Adipocyte (in vitro differentiated cells): ENCODE measurements at places on chromosomes 3 and 15.

DNA sequence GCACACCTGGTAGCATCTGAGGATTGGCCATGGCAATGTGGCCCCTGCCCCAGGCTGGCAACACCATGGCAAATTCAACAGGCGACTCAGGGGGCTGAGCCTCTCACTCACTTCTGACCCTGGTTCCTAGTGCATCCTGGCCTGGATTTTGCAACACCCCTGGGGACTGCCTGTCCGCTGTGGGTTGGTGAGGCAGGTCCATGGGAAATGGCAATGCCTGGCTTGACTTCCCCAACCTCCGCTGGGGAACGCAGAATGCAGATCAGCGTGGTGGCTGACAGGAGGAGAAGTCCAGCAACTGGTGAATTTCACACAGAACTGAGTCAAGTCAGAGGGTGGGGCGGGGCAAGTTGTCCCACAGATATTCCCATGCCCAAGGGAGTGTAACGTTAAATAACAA is 3.9 kb upstream of the PSTPIP1 start:
- DNase-seq, result no peak

DNA sequence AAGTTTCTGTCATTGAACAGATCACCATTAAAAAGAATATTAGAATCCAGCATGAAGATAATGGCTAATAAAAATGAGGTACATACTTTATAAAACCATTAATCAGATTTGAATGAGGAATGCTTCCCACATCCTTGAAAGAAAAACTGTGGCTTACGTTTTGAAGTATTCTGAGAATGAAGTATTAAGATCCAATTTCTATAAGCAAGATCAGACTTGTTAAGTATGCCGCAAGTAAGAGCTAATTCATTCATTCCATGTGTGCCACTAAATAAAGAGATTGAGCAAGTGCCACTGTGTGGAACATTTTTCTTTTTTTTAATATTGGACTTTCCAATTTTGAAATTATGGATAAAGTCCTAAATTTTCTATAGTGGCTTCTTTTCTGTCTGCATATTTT is 30.6 kb downstream of the NMD3 start:
- DNase-seq, result no peak

DNA sequence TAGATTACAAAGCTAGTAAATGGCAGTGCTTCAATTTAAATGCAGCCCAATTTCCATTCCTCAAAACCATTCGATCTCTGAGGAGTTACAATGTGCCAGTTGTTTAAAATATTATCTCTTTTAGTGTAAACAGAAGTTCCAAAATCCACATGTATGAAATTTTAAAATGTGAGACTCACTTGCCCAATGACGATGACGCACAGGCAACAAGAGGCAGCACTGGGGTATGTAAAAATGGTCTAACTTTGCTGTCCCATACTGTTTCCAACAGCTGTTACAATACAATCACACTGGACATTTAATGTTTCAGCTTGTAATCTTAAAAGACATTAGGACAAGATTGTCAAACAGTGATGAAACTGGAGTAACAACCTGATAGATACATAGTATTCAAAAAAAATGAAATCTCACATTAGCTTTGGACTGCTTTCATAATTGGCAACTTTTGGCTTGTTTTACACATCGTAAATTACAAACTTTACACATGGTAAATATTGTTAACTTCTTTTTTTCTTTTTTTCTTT is 12.2 kb downstream of the SLTM start:
- DNase-seq, result no peak

GRCh38 chr3:100737334-100737733 is 28.0 kb downstream of the TFG start:
- peak; percentile 58 for DNase-seq

- peak; percentile 86 for DNase-seq
Observed at GRCh38 chr15:38072348-38073177, 138.1 kb downstream of the TMCO5A start.

- DNase-seq, result peak; percentile 78
Observed at GRCh38 chr3:131033480-131034080, 6.9 kb downstream of the NEK11 start.

GRCh38 chr3:52236424-52236886 is 2.5 kb downstream of the TWF2 start:
- DNase-seq, result no peak

- peak; percentile 83 for DNase-seq
Observed at GRCh38 chr3:113626503-113627371, 69.7 kb downstream of the USF3 start.

DNA sequence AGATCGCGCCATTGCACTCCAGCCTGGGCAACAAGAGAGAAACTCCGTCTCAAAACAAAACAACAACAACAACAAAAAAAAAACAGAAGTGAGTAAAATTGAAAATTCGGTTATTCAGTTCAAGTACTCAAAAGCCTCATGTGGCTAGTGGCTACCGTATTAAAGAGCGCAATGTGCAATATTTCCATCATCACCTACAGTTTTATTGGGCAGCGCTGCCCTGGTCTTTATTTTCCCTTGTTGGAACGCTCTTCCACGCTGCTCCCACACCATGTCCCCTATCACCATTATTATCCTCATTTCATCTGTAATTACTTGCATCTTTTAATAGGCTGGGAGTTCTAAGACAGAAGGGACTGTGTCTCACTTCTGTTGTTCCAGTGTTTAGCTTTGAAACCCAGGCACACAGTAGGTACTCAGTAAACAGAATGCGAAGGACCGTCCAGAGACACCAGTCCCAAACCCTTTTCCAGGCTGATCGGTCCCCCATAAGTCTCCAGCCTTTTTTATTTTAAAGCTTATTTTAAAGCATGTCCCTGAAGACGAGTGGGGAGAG is 423 bp upstream of the HACD3 start:
- DNase-seq, result no peak

- no peak for DNase-seq
Observed at GRCh38 chr3:136106101-136106500, 90.0 kb downstream of the MSL2 start.

GRCh38 chr3:118734664-118735063 is 300.0 kb downstream of the IGSF11 start:
- DNase-seq, result no peak

DNA sequence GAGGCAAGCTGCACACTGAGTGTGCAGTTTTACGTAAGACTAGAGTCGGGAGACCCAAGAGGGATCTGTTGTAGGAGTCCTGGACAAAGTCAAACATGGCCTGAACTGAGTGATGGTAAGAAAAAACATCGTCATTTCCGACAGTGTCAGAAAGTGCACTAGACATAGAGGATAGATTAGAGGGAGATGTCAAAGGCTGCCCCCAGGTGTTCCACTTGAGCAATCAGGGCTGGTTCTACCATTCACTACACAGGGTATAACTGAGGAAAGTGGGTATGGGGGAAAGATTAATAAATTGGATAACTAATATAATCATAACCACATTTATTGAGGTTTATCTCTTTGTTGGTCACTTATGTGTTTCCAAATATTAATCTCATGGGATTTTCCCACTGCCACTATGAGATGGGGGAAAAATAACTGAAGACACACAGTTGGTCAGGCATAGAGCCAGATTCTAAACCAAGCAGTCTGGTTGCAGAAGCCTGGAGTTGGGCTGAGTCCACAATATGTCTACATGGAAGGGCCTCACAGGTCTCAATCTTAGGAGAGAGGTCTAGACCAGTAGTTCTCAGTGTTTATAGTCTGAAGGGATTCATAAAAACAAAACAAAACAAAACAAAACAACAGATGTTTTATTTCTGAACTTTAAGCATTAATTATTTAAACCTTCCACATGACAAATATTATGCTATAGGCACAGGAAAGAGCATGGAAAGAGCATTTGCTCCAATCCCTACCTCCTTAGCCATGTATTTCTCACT is 766.5 kb downstream of the NTRK3 start:
- DNase-seq, result no peak

DNA sequence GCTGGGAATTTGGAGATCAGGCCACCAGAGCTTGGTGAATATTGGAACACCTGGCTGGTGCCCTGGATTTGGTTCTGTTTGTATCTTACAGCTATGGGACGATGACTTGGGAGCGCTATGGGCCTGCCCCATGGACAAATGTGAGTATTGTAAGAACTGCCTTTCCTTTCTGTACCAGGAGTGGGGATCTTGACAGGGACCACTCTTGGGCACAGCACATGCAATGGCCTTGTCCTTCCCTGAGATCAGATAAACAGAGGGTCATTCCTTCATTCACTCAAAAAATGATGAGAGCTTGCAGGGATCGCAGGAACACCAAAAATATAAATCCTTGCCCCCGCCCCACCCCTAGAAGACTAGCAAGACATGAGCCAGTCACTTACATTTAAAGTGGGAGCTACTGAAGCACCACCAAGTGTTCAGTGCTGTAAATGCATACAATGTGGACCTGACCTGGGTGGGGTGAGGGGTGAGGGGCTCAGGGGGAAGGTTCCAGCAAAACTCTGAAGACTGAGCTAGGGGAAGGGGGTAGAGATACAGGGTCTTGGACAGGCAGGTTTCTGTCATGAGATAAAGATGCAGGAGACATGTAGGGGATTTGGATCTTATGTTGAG is 2.7 kb upstream of the CRELD1 start:
- peak; percentile 14 for DNase-seq

GRCh38 chr15:62846805-62847495 is 195.6 kb upstream of the TPM1 start:
- DNase-seq, result no peak

GRCh38 chr3:176155012-176155411 is 1042.3 kb downstream of the TBL1XR1 start:
- no peak for DNase-seq

GRCh38 chr3:155372281-155372680 is 78.8 kb upstream of the STRIT1 start:
- no peak for DNase-seq

- no peak for DNase-seq
Observed at GRCh38 chr15:72313448-72313840, 6.5 kb downstream of the CELF6 start.

GRCh38 chr3:58176827-58177489 is 33.8 kb downstream of the DNASE1L3 start:
- no peak for DNase-seq

DNA sequence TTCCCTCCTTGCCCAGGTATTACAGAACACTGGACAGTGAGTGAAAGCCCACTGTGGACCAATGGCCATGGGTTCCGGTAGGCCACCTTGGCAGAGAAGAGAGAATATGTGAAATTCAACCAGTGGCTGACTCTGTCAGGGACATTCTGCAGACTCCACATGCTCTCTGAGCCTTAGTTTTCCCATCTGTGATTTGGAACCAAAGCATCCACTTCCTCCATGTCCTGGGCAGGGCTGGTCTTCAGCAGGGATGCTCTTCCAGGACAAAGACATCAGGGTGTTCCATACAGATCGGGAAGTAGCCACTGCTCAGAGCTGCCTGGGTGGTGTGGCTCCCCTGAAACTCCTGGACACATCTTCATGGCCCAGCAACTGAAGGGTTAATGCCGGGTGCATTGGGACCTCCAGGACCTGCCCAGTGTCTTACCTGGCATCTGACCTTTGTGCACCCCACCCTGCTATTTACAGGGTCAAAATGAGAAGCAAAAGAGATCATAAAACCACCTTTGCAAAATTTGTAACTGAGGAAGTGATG is 28.3 kb upstream of the TRPM1 start:
- DNase-seq, result no peak

DNA sequence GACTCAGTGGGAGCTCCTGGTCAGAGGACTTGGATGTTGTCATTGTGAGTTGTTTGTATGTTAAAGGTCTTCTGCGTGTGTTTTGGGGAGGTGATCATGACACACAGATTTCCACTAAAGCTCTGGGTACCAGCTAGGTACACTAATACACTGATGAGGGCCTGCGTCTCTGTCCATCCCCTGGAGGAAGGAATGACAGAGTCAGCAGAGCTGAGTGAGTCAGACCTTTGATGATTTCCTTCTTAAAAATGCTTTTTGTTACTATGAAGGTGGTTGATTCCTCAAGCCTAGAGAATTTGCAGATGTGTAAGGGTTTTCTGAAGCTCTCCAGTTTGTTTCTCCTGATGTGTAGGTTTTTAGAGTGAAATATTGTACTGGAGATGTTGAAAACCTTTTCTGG is 424.1 kb upstream of the TPM1 start:
- DNase-seq, result peak; percentile 78

DNA sequence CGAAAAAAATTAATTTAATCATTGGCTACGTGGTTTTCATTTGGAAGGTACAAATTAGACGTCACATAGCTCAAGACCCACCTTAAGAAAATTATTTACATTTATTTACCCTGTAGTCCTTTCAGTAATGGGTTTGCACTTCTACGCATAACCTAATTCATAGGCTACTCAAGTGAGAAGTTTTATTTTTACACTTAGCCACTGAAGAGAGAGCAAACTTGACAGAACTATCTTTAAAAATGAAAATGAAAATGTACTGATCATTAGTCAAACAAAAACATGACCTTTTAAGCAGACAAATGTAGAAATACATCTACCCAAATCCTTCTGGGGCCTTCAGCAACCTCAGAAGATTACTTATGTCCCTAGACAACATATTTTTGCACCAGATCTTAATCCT is 269.4 kb upstream of the TTC14 start:
- no peak for DNase-seq

GRCh38 chr3:152298393-152299248 is 29.9 kb downstream of the MBNL1 start:
- peak; percentile 98 for DNase-seq

DNA sequence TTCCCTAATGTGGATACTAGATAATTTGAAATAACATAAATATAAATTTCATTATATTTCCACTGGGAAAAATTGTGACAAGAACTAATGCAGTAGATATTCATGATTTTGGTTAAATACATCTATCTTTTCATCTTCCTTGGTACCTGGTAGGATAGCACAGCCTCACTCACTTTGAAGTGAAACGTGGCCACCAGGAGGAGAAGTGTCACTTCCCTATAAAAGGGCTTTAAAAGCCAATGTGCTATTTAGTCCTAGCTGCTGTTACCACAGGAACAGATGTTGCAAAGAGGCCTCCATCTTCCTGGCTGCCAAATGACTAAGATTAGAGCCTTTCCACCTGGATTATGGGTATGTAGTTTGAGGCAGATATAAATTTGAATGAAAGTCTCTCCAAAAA is 140.0 kb downstream of the PLOD2 start:
- DNase-seq, result no peak

- no peak for DNase-seq
Observed at GRCh38 chr15:74856537-74856936, 13.6 kb upstream of the ULK3 start.

DNA sequence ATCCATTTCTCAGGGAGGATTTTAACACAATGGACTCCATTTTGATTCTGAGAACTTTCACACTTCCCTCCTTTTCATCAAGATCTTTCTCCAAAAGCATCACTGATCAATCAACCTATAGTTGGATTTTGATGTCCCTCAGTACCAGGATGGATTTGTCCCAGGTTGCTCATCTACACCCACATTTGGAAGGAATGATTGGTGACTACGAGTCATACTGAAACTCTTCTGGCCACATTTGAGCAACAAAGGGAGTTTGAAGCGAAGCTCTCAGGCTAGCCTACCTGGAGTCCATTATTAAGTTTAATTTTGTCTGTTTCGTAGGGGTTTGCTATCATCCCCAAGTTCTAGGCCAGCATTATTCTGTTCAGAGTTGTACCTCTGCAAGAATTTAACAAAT is 31.3 kb upstream of the ATP8B4 start:
- DNase-seq, result no peak
